Epithelial cell of proximal tubule (primary cell): ENCODE measurements at places on chromosomes 13 and 19.

GRCh38 chr19:710767-711166 lies 2.0 kb downstream of the PALM start:
- DNase-seq, result no peak

GRCh38 chr13:49472186-49472585 lies 23.6 kb upstream of the PHF11 start:
- no peak for DNase-seq

- no peak for DNase-seq
Measured at GRCh38 chr19:50328224-50328872, 829 bp downstream of the KCNC3 start.

- no peak for DNase-seq
Measured at GRCh38 chr13:113939944-113940297, 34.0 kb downstream of the C13orf46 start.

- no peak for DNase-seq
Measured at GRCh38 chr13:70723732-70724131, 615.5 kb upstream of the KLHL1 start.

DNA sequence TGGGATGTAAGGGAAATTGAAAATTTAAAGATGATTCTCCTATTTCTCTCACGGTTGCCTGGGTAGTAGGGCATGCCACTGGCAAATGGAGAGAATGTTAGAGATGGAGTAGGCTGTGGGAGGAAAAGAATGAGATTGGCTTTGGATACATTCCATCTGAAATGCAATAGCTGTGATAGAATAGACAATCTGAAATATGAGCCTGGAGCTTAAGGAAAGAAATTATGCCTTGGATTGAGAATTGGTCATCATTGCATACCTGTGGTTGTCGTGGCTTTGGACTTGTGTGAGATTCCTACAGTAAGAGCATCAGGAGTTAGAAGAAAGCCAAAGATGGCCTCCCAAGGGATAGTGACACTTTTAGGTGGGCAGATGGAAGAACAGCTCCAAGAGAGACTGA lies 305.1 kb upstream of the SLC10A2 start:
- DNase-seq, result no peak

- no peak for DNase-seq
Measured at GRCh38 chr19:45391346-45391745, 13.5 kb downstream of the PPP1R13L start.

GRCh38 chr13:24827799-24828198 lies 63.8 kb downstream of the RNF17 start:
- no peak for DNase-seq

DNA sequence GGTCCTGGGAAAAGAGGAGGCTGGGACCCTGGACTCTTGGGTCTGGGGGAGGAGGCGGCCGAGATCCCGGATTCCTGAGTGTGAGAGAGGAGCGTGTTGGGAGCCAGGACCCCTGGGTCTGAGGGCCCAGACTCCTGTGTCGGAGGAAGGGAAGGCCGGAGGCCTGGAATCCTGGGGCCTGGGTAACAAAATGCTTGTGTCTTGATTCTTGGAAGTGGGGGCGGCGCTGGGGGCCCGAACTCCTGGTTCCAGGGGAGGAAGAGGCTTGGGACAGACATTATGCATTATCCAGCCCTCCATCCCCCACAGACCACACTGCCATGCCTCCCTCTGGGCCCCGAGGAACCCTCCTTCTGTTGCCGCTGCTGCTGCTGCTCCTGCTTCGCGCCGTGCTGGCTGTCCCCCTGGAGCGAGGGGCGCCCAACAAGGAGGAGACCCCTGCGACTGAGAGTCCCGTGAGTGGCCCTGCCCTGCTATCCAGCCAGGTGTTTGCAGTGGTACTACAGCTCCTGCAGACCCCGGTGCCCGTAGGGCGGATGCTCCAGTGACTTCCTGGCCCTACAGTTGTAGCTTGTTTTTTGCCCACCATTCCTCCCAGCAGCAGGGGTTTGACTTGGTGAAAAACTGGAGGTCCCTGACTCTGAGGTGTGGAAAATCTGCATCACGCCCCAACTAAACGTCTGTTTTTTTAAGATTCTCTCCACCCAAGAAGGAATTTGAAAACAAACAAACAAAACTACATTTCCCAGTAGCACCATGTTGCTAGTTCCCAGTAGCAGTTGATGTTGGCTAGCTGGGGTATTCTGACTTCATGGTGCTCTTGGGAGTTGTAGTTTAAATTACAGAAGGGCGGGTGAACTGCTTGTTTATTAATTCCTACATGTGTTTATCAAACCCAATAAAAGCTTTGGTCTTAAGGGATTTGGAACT lies 630 bp downstream of the NUCB1 start:
- DNase-seq, result no peak

GRCh38 chr13:28476919-28477708 lies 17.8 kb downstream of the FLT1 start:
- no peak for DNase-seq

GRCh38 chr13:98697791-98698190 lies 54.7 kb downstream of the SLC15A1 start:
- no peak for DNase-seq

DNA sequence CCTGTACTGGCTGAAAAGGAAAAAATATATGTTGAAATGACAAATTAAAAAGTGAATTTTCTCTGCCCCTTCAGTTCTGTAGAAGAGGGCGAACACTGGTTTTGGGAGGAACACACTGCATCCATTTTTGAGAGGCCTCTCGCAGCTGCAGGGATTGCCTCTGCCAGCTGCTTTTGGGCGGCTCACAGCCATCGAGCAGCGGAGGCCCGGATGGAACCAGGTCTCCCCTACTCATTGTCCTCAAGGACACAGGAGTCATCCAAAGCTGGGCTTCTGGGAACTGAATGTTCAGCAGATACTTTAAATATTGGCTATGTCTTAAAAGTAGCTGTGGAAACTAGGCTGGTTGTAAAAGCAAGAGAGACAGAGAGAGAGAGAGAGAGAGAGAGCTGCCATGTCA lies 17.1 kb downstream of the RCBTB2 start:
- no peak for DNase-seq

- DNase-seq, result peak; percentile 6
Measured at GRCh38 chr19:58519087-58519354, 589 bp downstream of the ZBTB45 start.

GRCh38 chr13:31790992-31791391 lies 51.7 kb downstream of the RXFP2 start:
- no peak for DNase-seq

GRCh38 chr13:112712451-112713207 lies 22.8 kb downstream of the ATP11A start:
- no peak for DNase-seq

DNA sequence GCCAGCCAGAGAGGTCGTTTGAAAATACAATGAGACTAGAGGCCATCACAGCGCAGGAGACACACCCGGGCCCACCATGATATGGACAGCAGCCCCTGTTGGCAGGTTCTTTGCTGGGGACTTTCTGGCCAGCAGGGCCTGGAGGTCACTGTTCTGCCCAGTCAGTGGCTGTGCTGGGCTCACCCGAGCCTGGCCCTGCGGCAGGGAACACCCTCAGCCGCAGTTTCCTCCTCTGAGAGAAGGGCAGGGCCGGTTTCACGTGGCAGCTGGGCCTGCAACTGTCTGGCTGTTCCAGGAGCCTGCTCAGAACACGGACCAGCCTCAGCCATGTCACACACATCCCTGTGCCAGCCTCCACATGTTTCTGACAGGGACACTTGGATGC lies 39.4 kb downstream of the ADPRHL1 start:
- no peak for DNase-seq

DNA sequence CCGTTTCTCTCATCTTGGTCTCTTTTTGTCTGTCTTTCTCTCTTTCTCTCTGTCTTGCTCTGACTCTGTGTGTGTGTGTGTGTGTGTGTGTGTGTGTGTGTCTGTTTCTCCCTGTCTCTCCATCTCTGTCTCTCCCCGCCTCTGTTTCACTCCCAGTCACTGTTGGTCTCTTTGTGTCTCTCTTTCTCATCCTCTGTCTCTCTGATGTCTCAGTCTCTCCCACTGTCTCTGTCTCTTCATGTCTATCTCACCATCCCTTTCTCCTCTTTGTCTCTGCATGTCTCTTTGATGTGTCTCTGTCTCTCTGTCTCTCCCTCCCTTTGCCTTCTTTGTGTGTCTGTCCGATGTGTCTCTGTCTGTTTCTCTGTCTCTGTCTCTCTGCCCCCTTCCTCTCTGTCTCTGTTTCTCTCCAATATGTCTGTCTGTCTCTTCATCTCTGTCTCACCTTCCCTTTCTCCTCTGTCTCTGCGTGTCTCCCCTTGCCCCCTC lies 2.5 kb downstream of the NFIC start:
- DNase-seq, result no peak

GRCh38 chr13:100392709-100393630 lies 195.6 kb downstream of the GGACT start:
- DNase-seq, result peak; percentile 97
